ENCODE measurements at places on chromosomes 11 and 22.
A peak's percentile ranks its signal among the peaks of the same experiment; 100 is the strongest.

- no peak for DNase-seq
Measured at GRCh38 chr11:88454881-88455280, 117.3 kb upstream of the CTSC start.

GRCh38 chr11:114080769-114081168, 21.3 kb downstream of the ZBTB16 start:
- DNase-seq: no peak

DNA sequence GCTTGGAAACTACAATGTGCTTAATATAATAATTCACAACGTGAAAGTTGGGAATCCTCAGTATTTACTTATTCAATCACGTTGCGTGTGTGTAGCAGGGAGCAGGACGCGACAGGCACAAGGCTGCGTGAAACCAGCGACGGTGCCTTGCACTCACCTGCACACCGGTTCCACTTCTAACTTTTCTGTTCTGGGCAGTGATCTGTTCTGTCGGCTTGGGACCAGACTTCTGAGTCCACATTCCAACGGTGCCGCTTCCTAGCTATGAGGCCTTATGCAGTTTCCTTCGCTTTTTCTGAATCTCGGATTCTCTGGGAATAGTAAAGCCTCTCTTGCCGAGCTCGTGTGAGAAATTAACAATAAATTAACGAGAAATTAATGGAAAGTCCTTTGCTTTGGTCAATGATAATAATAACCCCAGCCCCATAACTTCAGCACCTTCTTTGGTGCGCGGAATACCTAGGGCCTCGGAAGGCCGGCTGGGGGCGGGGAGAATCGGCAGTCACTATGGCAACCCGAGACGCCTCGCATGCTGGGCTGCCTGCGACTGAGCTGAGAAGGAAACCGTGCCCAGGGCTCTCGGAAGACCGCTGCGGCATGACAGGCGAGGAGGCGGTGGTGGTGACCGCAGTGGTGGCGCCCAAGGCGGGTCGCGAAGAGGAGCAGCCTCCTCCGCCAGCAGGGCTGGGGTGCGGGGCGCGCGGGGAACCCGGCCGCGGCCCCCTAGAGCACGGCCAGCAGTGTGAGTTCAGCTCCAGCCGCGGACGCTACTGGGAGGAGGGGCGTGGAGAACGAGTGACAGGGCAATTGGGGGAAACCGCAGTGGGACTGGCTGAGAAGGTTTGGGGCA, at the start of gene C11orf97:
Gene C11orf97 (plus strand): TSS at position 530 of the 850 bp plus-strand sequence. CDS start 68 bp downstream, at position 598.
- peak; percentile 35 for DNase-seq

DNA sequence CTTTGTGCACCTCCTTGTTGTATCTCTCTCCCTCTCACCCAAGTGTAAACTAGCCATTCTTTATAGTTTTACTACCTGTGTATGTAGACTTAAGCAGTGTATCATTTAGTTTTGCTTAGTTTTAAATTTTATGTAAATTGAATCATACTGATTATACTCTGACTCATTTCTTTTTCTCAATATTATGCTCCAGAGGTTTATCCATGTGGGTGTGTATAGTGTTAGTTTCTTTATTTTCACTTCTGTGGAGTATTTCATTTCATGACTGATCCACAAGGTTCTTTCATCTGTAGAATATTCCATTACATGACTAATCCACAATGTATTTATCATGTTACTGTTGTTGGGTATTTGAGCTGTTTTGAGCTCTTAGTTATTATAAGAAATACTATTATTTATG, 62.0 kb downstream of the CCDC34 start:
- DNase-seq: no peak

- DNase-seq: no peak
Measured at GRCh38 chr22:17194213-17194612, 25.0 kb downstream of the ADA2 start.

DNA sequence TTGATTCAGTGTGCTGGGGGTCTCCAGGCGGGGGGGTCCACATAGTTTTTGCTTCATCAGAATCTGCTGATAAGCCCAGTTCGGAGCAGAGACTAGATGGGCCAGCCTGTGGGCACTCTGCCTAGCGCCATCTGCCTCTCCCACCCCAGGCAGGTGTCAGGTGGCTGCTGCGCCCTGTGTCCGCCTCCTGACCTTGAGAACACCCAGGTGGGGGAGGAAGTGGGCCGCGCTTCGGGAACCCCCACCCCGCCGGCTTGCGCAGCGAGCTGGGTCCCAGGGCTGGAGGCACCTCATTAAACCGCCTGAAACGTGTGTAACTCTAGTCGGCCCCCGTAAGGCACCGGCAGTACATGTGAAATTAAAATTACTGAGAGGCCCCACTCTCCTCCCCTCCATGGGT, 113.6 kb downstream of the KCNQ1 start:
- no peak for DNase-seq

- DNase-seq: no peak
Measured at GRCh38 chr11:100759856-100760255, 72.8 kb downstream of the ARHGAP42 start.

DNA sequence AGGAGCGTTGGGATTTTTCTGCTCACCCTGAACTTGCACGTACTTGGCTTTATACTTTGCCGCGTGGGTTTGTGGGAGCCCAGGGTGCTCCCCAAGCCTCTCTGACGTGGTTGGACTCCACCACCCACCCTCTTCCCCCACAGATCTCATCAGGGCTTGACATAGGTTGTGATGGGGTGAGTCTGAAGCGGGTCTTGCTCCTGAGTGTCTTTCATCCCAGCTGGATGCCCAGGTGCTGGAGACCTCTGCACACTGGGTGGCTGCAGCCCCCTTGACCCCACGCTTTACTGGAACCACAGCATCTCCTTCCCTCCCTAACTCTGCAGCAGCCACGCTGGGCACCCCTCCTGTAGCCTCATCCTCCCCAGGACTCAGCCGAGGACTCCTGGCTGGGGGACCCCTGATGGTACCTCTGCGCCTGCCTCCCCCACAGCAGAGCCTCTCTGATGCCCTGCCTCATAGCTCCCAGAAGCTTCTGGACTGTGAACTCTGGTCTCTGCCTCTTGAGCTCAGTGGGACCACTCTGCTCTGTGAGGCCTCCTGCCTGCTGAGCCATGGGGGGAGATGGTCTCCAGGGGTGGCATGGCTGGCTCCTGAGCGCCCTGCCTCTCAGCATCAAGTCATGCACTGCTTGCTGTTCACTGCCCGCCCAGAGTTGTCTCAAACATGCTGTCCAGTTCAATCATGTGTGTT, 45.2 kb downstream of the MYEOV start:
- no peak for DNase-seq

GRCh38 chr22:36510384-36510783, 3.5 kb upstream of the FOXRED2 start:
- no peak for DNase-seq

- no peak for DNase-seq
Measured at GRCh38 chr11:4541071-4541470, 3.9 kb upstream of the OR52M1 start.

GRCh38 chr11:788953-789940, 643 bp downstream of the CEND1 start:
- DNase-seq: no peak

Data from stimulated activated CD4-positive, alpha-beta T cell treated with anti-CD3 and anti-CD28 coated beads, Interleukin-15, amount 100 ng/mL, for 1 hour (primary cell).